Astrocyte (in vitro differentiated cells and primary cell): ENCODE measurements at places on chromosomes 12 and 14.

DNA sequence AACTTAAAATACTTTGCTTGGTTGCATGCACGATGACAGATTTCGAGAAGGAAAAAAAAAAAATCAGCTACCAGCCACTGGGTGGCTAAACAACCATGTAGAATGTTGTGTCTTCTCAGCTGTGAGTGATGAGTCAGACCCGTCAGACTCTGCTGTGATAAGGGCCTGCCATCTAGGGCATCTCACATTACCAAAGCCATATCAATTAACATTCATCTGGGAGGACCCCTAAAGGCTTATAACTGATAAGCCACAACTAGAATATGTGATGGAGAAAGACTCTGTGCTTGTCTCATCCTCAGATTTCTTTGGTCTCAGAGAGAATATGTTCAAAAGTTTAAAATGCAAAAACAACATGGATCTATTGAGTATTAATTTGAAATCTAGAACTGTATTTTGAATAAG, 111.5 kb downstream of the PAX9 start:
- DNase-seq = peak; percentile 11

DNA sequence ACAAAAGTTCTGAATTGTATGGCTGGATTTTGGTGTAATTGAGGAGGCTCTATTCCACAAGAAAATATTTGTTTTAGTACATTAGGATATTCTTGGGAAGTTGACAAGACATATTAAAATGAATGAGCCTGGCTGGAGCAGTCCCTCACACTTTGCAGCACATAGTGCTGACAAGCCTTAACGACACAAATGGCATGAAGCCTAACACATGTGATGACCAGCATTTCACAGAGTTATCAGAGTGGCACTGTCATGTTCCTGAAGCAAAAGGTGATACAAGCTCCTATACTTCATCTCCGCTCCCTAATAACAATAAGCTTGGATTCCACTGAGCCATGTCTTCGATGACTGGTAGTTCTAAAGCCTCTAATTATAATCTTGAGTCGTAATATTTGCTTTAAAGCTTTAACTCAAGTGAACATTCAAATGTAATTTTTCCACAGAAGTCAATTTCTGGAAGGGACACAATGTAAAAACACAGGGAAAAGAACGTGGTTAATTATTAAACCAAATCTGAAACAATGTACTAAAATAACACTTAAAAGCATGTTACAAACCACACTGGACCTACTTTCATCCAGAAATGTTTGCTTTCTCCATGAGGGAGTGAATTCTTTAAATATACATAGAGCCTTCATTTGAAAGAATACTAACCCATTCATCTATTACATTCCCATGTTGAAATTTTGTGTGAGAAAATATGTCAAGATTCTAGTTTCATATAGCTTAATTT, 49.6 kb downstream of the GRIP1 start:
- no peak for DNase-seq

- no peak for DNase-seq
Observed at GRCh38 chr12:131755305-131756113, 44.6 kb downstream of the SFSWAP start.

DNA sequence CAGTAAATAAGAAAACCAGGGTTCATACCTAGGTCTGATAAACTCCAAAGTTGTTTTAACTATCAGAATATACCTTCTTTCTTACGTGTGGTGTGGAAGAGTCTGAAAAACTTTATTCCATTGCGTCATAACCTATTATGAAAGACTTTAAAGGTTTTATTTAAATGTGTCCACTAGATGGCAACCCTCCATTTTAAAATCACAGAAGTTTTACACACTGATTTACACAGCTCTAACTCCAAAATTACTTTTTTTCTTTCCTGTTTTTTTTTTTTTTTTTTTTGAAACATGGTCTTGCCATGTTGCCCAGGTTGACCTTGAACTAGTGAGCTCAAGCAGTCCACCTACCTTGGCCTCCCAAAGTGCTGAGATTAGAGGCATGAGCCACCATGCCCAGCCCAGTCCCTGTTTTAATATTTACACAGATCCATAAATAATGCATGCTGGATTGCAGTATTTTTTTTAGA, 17.3 kb upstream of the TMPRSS12 start:
- peak; percentile 58 for DNase-seq

DNA sequence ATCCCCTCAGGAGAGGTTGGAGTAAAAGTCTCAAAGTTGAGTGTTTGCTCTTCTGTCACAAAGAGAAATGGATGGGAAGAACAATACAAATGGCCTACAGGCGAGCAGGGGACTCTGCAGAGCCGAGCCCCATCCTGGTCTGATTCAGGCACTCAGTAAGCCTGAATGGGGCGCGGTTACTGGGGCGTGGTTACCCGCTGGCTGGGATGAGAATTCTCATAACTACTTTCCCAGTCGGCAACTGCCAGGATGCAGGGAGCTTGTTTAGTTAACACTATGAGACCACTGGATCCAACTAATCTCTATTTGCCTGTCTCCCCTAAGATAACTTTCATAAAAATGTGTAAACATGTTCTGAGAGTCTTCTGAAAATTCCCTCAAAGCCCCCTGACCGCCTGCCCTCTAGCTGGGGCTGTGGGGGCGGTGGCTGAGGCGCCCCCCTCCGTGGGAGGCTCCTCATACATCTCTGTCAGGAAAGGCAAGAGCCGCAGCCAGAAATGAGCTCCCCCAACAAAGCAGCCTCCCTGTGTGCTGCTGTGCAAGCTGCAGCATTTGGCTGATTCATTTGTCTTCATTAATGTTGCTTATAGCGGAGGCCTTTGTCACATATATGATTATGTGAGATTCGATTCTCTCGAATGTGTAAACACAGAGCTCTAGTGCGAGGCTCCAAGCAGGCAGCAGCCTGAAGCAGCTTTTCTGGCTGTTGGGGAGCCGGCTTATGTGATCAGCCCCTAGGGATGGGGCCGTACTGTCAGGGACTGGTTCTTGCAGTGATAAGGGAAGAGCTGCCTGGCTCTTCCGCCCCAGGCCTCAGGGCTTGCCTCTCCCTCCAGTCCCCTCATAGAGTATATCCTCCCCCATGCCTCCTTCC, 126.1 kb upstream of the ARHGAP5 start:
- DNase-seq = peak; percentile 73

DNA sequence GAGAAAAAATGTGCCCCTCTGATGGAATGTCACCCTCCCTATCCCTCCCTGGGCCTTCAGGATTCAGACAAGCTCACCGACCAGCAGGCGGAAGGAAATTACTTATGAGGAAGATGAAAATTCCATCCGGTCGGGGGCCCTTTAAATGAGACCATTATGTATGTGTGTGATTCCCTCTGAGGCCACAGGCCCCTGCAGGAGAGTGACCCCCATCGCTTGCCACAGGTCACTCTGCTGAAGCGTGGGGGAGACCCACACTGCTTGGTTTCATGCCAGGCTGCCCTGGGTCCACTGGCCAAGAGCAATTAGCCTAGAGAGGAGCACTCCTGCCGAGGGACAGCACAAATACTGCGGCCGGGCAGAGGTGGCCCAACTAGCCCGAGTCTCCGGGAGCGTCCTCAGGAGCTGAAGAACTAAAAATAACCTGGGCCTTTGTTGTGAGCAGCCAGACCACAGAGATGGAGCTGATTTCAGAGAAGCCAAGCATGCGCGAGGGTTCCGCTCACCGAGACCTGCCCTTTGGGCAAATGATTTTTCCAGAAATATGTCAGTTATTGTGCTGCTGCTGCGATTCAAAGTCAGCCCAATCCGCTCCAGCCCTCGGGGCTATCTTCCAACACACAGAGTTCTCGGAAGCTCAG, 276.4 kb downstream of the DPF3 start:
- peak; percentile 80 for DNase-seq

DNA sequence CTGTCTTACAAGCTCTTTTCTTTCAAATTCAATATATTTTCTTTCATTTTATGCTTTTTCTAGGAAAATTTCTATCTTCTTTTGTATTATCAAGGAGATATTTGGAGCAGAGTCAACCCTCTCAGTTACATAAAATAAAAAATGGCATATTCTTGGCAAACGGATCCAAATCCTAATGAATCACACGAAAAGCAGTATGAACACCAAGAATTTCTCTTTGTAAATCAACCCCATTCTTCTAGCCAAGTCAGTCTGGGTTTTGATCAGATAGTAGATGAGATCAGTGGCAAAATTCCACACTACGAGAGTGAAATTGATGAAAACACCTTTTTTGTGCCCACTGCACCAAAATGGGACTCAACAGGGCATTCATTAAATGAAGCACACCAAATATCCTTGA, 20.6 kb downstream of the PIK3C2G start:
- peak; percentile 51 for DNase-seq
